ENCODE measurements at places on chromosomes 4 and X.
A peak's percentile ranks its signal among the peaks of the same experiment; 100 is the strongest.

GRCh38 chrX:100635040-100635439 lies 1.6 kb downstream of the TSPAN6 start:
- DNase-seq = no peak

DNA sequence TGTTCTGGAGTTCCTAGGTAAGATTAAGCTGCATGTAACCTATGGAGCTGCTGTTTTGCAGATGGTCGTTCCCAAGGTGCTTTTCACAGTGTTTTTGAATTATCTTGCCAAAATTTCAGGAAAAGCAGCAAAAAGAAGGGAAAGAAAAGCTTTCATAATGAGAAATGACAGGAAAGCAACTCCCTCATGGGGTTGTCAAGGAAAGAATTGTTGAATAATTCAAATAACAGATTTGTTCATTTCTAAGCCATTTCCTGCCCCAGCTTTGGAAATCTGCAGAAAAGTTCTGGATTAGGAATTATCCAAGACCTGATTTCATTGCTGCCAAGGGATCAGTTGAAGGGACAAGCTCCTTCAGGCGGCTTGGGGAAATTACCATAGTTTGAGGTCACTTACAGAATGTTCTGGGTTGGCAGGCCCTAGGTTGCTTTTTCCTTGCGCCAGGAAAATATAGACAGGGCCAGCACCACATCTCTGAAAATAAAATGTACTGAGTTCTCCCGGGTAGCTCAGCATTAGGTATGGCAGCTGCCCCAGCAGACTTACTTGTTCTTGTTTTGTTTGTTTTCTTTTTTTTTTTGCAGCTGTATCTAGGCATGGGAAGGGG lies 354.7 kb downstream of the STIM2 start:
- no peak for DNase-seq

- DNase-seq = no peak
Observed at GRCh38 chrX:9252182-9252581, 212.7 kb upstream of the TBL1X start.

- DNase-seq = no peak
Observed at GRCh38 chrX:129523079-129523911, at the start of gene SMARCA1. Gene SMARCA1 (minus strand): TSS chrX:129523490. CDS start chrX:129523370, 120 bp downstream.

DNA sequence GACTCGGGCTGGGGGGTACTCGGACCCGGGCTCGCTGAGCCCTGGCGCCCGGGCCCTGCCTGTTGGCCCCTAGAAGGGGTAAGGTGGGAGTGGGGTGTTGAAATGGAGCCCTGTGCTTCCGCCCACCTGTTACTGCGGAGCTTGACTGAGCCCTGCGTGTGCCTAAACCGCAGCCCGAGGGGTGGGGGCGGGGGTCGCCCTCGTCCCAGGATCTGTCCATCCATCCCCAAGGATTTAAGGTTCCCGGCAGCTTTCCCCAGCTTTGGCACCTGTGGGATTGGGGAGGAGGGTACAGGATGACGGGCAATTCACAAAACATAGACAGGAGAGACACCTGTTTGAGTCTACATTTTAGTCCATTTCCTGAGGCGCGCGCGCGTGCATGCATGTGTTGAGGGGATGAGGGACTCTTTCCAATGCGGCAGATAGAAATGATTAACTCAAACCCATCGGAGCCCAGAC lies 779 bp downstream of the GABRQ start:
- DNase-seq = no peak

DNA sequence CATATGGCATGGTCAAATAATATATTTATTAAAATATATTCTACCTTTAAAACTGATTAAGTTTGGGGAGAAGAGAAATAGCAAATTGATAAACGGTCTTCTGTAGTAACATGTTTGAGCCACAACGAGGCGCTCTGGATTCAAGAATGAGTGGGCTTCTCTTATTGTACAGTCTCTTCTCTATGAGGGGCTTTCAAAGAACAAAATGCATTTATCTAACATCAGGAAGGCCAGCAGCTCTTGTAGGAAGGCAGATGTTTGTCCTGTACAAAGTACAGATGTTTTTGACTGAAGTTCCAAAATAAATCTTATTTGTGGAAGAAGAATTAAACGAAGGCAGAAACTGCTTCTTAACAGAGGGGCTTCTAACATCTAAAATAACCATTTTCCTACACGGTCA lies 153.6 kb downstream of the RASL11B start:
- DNase-seq = no peak

GRCh38 chrX:38817004-38817703 lies 15.9 kb downstream of the MID1IP1 start:
- no peak for DNase-seq

DNA sequence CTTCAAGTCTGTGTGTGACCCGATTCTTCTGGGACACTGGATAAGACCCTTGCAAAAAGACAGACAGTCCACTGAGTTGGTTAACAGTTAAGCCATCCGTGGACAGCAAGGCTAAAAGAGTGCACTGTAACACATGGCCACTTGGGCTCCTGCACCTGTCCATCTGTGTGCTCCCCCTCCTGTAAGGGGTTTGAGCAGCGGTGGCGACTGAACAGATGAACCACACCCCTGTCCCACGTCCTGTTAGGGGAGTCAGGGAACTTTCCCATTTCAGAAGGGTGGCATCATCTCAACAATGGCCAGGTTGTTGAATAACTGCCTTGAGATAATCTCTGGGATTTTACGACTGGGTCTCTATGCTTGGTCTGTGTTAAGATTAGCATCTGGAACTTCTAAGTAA lies 178.6 kb downstream of the GRXCR1 start:
- no peak for DNase-seq

- no peak for DNase-seq
Observed at GRCh38 chr4:153799694-153800074, 10.8 kb upstream of the SFRP2 start.

- no peak for DNase-seq
Observed at GRCh38 chr4:169100670-169101101, 90.6 kb upstream of the CBR4 start.

GRCh38 chr4:158496030-158496741 lies 25.5 kb upstream of the RXFP1 start:
- DNase-seq = no peak

DNA sequence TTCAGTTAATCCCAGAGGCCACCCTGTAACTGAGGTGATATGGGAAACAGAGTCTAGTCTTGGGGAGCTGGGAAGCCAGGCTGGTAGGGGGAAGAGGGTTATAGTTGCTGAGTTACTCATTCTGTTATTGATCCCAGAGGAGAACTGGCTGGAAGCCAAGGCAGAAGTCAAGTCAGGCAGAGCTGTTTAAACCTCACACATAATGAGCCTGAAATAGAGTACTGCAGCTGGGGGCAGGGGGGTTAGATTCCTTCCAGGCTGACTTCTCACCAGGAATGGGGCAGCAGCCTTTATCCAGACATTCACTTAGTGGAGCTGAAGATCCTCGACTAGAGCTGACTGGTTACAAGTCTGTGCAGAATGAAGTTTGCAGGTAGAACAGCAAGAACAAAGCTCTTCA lies 144.9 kb downstream of the C4orf33 start:
- no peak for DNase-seq

GRCh38 chr4:85724791-85725563 lies 250.0 kb downstream of the ARHGAP24 start:
- DNase-seq = peak; percentile 25

- DNase-seq = no peak
Observed at GRCh38 chr4:70849291-70849690, 9.6 kb upstream of the GRSF1 start.

DNA sequence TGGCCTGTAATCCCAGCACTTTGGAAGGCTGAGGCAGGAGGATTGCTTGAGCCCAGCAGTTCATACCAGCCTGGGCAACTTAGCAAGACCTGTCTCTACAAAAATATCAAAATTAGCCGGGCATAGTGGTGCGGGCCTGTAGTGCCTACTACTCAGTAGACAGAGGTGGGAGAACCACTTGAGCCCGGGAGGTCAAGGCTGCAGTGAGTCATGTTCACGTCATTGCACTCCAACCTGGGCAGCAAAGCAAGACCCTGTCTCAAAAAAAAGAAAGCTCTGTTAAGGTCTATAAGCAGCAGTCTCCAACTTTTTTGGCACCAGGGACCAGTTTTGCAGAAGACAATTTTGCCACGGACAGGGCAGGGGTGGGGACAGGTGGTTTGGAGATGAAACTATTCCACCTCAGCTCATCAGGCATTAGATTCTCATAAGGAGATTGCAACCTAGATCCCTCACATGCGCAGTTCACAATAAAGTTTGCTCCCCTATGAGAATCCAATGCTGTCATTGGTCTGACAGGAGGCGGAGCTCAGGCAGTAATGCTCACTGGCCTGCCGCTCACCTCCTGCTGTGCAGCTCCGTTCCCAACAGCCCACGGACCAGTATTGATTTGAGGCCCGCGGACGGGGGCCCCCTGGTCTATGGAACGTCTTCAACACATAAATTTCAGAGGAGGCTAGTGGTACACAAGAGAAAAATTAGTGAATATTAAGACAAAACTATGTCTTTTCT lies 67.9 kb downstream of the KLHL8 start:
- no peak for DNase-seq

DNA sequence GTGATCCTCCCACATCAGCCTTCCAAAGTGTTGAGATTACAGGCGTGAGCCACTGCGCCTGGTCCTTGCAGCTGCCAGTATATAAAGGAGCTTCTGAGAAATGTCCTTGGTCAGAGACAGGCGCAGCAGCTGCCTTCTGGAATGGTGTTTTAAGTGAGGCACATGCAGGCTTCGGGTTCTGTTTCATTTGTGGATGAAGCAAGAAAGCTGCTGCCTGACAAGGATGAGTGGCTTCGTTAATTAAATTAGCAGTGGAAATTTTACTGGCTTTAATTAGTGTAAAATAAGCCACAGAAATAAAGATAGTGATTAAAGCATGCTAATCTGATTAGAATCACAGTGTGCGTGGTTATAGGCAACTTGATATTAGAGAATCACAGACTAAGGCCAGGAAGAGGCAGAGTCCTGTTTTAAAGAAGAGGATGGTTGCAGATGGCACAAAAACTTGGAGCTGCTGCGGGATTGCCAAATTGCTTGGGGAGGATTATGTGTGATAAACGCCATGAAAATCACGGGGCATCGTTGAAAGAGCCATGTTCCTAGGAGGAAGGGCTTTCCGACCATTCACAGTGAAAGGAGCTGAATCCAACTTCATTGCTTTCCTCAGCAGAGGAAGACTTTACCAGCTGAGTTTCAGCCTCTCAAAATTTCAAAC lies 348.4 kb upstream of the FAT1 start:
- DNase-seq = no peak

DNA sequence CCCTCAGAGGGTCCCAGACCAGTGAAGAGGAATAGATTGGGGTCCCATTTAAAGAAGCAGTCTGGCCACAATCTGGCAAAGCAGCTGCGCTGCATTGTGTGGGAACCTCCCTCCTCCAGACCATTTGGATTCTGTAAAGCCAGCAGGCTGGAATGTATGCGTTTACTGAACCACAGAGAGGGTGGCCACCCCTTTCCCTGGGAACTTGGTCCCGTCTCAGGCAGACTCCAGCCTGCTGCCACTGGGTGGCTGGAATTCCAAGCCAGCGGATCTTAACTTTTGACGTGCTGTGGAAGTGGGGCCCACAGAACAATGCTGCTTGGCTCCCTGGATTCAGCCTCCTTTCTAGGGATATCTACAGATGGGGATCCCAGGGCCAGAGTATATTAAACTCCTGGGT lies 307.2 kb downstream of the DACH2 start:
- DNase-seq = no peak

GRCh38 chrX:9438933-9439494 lies 25.8 kb upstream of the TBL1X start:
- no peak for DNase-seq

GRCh38 chr4:141642711-141643110 lies 6.3 kb downstream of the IL15 start:
- no peak for DNase-seq

GRCh38 chr4:72857787-72858186 lies 211.7 kb downstream of the COX18 start:
- no peak for DNase-seq

DNA sequence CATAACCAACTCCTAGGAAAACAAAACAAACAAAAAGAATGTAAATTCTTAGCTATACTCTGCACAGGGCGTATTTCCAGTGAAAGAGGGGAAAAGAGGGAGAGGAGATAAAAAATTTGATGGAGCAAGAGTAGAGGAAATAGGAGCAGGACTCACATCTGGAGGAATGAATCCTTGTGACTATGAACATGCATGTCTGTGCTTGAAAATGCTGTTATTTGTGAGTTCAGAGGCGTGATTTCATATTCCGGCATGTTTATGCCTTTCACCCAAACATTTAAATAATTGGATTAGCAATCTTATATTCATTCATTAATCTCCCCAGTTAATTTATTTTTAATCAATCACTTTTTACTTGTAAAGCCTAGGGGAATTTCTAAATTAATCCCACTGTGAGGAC lies 11.2 kb upstream of the NUDT11 start:
- DNase-seq = no peak

GRCh38 chr4:118817178-118817930 lies 18.6 kb downstream of the SEC24D start:
- DNase-seq = no peak

DNA sequence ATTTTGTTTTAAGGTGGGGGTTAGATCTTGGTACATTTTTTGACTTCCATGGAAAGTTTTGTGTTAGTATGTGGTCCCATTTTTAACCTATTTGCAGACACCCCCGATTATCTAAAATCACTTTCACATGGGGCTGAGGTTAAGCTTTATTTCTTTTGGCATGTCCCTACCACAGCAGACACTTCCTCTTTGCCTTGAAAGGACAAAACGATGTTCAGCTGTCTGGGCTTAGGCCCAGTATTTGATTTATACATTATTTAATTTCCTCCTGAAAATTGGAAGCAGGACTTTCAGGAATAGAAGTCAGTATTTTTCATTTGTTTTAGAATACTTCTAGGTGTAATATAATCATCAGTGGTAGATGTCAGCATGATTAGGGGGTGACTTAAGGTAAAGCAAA lies 112.4 kb upstream of the SPRY1 start:
- DNase-seq = no peak

DNA sequence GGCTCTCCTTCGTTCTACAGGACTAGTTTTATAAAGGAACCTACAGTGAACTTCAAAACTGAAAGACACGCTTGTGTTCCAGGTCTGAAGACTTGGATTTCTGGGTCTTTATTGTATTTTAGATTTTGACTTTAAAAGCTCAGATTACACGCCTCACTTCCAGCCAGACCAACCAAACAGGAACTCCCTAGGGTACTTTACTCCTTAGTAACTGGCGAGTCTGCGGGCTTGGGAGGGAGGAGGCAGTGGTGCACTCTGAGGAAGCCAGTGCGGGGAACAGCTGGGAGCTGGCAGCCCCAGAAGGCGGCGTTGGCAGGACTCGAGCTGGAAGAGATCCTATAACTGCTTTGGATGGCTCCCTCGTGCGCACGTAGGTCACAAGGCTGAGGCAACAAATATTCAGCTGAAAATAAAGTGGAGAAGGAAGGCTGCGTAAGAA lies 391 bp upstream of the PHKA1 start:
- DNase-seq = no peak
